ENCODE measurements at places on chromosomes 5 and 9. TPM values are rescaled to one million over a fixed set of nuclear protein-coding genes. Genes with fewer than 3 reads are reported as not detected.

GRCh38 chr5:113652161-113652560 is 138.7 kb downstream of the YTHDC2 start:
- no peaks in the 10 kb centered on the region for H3K27me3 ChIP-seq
- H3K4me3 ChIP-seq, result no peak overlapping the region
- no peaks in the 10 kb centered on the region for H3K4me1 ChIP-seq

DNA sequence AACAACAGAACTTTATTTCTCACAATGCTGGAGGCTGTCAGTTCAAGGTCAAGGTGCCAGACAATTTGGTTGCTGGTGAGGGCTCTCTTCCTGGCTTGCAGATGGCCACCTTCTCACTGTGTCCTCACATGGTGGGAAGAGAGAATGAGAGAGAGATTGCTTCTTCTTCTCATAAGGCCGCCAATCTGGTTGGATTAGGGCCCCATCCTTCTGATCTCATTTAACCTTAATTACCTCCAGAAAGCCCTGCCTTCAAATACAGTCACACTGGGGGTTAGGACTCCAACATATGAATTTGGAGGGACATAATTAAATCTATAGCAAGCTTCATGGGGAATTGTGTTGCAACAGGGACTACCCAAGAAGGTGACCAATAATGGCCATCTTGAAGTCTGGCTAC is 110.2 kb downstream of the LHX2 start:
- no peak overlapping the region for H3K4me3 ChIP-seq
- H3K4me1 ChIP-seq, result no peaks in the 10 kb centered on the region
- H3K36me3 ChIP-seq, result no peaks in the 10 kb centered on the region
- H3K27me3 ChIP-seq, result peaks cover 8% of the 10 kb centered on the region

GRCh38 chr5:73815631-73816030 is 189.6 kb downstream of the ARHGEF28 start:
- no peak overlapping the region for H3K4me3 ChIP-seq
- no peaks in the 10 kb centered on the region for H3K27me3 ChIP-seq
- H3K36me3 ChIP-seq, result no peaks in the 10 kb centered on the region
- no peaks in the 10 kb centered on the region for H3K4me1 ChIP-seq

GRCh38 chr5:54347221-54347865 is 37.0 kb upstream of the ARL15 start:
- no peak for DNase-seq
- H3K4me3 ChIP-seq, result no peak overlapping the region
- no peak overlapping the region for H3K27ac ChIP-seq
- H3K27me3 ChIP-seq, result no peaks in the 10 kb centered on the region

DNA sequence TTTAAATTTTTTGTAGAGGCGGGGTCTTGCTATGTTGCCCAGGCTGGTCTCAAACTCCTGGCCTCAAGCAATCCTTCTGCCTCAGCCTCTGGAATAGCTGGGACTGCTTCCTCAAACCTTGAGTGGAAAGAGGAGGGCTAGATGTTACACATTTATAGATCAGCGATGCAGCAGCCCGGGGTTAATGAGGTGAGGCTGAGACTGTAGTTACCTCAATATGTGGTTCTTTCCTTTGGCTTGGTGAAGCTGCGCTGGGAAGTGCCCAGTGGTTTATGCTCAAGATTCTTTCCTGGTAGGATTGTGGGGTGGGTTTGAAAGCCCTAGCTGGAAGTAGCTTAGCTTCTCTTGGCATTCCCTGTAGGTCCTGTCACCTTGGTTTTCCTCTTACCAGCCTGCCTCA is 22.5 kb downstream of the ZNF618 start:
- DNase-seq, result no peak
- H3K4me3 ChIP-seq, result no peak overlapping the region
- H3K27ac ChIP-seq, result no peak overlapping the region
- H3K4me1 ChIP-seq, result no peaks in the 10 kb centered on the region
- no peaks in the 10 kb centered on the region for H3K36me3 ChIP-seq

DNA sequence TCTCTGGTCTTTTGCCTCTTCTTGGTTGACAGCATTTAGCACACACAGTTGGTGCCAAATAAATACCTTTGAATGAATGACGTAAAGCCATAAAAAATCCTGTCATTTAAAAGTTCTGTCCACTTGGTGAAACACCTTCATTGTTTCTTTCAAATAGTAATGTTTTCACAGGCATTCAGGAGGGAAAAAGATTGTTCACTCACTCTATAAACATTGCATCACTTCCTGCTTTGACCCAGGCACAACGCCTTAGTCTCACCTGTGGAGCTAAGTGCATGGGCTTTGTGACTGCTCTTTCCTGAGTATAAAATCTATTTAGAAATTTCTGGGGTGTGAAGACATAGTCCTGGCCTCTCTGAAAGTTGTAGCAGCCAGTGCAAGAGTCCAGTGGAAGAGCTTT is 88.9 kb upstream of the CXCL14 start:
- no peaks in the 10 kb centered on the region for H3K36me3 ChIP-seq
- no peaks in the 10 kb centered on the region for H3K4me1 ChIP-seq
- no peak overlapping the region for H3K27ac ChIP-seq
- no peak overlapping the region for H3K4me3 ChIP-seq

DNA sequence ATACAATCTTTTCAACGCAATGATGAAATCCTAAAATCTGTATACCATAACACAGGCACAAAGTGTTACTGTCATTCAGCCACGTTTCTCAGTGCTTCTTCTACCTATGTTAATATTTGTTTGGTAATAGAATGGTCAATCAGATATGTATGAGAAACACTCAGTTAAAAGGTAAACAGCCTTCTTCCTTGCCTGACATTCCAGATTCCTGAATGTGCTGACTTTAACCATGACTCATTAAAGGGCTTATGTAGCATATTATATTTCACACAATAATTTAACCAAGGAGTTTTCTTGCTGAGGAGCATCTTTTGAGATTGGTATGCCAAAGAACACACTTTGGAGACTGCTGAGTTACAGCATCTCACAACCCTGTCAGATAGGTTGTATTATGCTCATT is 187.6 kb downstream of the CETN3 start:
- H3K27me3 ChIP-seq, result no peaks in the 10 kb centered on the region
- no peak overlapping the region for H3K4me3 ChIP-seq
- H3K4me1 ChIP-seq, result peaks cover 8% of the 10 kb centered on the region
- no peak for DNase-seq

Gene SMIM33
- total RNA-seq, result not detected

Gene CD14
- total RNA-seq, result 86.0 TPM

Gene TRIP13
- total RNA-seq, result 0.16 TPM
